ENCODE measurements at places on chromosomes 6 and 20.

DNA sequence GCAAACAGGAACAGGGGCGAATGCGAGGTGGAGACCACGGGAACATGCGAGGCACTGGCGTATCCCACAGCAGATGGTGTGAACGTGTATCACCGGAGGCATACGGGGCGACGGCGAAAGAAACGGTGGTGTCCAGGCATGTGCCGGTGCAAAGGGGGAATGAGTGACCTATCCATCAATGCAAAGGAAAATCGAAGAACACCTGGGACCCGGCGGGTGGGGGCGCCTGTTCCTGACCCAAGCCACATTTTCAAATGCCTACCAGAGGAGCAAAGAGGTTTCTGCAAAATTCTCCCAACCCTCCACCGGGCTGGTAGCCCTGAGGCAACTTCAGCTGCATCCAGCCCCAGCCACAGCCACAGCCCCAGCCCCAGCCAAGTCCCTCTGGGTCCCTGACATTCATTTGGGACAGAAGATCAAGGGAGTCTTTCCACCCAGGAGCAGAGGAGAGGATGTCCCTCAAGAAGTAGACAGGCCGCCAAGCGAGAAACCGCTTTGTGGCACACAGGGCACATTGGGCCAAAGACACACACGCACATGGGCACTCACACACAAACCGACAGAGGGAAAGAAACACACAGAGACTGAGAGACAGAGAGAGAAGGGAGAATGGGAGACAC is 164.0 kb upstream of the ZNF337 start:
- no peak for DNase-seq

DNA sequence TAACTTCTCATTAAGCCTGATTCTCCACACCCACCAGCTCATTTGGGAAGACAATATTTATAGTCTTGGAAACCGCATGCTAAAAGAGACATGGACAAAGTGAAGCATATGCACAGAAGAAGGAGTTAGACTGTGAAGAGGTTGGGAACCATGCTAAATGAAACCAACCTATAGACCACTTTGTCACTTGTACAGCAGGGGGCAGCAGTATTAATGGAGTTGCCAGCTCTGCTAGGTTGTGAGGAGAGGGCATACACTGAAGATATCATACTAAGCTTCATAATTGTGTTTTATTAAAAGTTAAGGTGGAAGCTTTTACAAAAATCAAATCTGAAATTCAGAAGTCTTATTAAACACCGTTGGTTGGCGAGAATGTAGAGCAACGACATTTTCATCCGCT is 38.3 kb upstream of the HMGCLL1 start:
- DNase-seq: no peak

DNA sequence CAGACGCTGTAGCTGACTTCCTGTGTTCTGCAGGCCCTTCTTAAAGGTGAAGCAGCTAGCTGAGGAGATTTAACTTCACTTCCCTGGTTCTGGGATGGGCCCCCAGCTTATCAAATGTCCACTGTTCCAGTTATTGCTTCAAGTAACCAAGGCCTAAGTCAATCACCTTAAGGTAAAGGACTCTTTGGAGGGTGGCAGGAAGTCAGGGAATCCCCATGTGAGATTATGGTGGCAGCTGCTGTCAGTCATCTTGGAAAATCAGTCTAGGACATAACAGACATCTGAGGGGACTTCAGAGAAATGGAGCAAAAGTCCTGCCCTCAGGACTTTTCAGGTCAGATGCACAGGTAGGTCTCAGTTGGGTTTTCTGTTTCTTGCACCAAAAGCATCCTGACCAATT is 3.8 kb downstream of the ELOVL5 start:
- no peak for DNase-seq

DNA sequence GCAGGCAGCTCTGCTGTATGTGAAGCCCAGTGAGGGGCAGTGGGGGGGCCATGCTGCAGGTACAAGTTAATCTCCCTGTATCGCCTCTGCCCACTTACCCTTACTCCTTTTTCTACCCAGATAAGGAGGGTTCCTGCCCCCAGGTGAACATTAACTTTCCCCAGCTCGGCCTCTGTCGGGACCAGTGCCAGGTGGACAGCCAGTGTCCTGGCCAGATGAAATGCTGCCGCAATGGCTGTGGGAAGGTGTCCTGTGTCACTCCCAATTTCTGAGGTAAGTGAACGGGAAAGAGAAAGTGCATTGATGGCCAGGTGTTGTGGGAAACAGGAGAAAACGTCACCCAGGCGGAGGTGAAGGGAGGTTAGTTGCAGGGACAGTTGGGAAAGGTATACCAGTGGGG is 10.3 kb downstream of the WFDC2 start:
- DNase-seq: no peak

GRCh38 chr20:49172413-49172812 is 15.7 kb downstream of the STAU1 start:
- no peak for DNase-seq

- DNase-seq: no peak
Measured at GRCh38 chr6:158026054-158026900, 44.6 kb downstream of the SYNJ2 start.

GRCh38 chr6:130385064-130385695 is 19.4 kb downstream of the TMEM200A start:
- no peak for DNase-seq

GRCh38 chr6:129598244-129599187 is 111.5 kb downstream of the ARHGAP18 start:
- DNase-seq: no peak

All from amygdala (tissue), 56 donors.